Stimulated activated CD4-positive, alpha-beta T cell treated with anti-CD3 and anti-CD28 coated beads, Interleukin-12 subunit alpha, Interleukin-12 subunit beta, amount 100 ng/mL, for 24 hours (primary cell): ENCODE measurements at places on chromosomes 3 and 15.

GRCh38 chr3:135970506-135971116 is 5.1 kb downstream of the PPP2R3A start:
- no peak for DNase-seq

DNA sequence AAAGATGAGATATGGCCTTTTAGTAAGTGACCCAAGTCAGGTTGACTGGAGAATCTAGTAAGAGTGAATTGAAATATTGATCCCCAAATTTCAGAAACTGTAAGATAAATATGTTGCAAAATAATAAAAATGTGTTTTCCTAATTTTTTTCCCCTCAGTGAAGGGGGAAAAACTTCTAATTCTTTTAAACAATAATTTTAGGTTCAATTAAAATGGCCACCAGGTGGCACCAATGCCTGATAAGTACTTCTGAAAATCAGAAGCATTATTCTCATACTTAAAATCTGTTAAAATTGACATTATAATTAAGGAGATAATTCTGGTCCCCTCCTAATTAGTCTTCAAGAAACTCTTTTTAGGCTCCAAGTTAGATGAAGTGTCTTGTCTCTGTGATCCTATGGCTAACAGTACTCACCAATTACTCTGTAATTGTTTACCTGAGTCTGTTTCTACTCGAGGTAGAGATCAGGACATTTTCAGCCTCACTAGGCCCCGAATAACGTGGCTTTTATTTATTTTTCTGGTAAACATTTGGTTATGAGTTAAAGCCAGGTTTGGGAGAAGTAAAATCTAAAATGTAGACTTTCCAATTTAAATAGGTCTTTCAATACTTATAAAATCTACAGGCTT is 52.6 kb downstream of the NMD3 start:
- DNase-seq, result no peak

GRCh38 chr15:55665605-55666227 is 77.2 kb downstream of the PRTG start:
- DNase-seq, result no peak

GRCh38 chr15:77871852-77872371 is 205.6 kb downstream of the TBC1D2B start:
- no peak for DNase-seq

DNA sequence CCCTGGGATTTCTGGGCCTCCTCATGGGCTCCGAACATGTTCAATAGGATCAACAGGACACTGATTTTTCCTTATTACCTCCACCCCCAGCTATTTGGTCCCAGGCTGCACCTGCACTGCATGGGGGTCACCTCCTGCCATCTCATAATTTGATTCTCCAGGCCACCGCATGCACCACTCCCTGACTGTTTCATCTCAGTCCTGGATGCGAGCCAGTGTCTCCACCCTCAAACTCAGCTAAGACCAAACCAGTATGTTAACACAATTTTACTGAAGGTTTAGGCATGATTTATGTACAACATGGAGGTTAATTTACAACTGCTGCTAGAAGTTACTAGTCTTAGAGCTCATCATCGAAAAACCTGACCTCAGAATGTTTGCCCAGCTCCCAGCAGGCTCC is 249.5 kb downstream of the UACA start:
- no peak for DNase-seq

GRCh38 chr3:112138219-112138969 is 5.3 kb upstream of the GCSAM start:
- no peak for DNase-seq

GRCh38 chr3:116669576-116669975 is 40.0 kb upstream of the TUSC7 start:
- no peak for DNase-seq

DNA sequence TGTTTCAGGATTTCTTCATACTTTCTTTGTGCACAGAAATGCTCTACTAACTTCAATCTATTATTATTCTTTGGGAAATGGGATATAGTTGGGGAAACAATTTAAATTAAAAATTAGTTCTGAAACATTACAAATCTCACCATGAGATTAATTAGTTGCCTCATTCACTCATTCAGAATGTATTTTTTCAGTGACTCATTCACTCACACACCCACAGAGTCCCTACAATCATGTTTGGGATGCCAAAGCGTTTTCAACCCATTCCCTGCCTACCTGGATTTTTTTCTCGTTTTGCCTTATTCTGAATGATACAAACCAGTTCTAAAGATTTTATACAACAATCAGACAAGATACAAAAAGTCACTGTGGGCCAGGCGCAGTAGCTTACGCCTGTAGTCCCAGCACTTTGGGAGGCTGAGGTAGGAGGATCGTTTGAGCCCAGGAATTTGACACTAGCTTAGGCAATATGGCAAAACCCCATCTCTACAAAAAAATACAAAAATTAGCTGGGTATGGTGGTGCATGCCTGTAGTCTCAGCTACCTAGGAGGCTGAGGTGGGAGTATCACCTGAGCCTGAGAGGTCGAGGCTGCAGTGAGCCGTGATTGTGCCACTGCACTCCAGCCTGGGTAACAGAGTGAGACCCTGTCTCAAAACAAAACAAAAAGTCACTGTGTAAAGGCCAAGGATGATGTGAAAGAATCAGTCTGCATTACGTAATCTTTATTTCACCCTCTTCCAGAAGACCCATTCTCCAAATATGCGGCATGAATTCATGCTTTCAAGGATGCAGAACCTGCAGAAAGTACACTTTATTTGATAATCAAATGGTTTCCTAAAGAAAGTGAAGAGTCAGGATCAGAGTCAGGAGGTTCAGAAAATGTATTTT is 34.8 kb upstream of the ARHGEF3 start:
- DNase-seq, result no peak

DNA sequence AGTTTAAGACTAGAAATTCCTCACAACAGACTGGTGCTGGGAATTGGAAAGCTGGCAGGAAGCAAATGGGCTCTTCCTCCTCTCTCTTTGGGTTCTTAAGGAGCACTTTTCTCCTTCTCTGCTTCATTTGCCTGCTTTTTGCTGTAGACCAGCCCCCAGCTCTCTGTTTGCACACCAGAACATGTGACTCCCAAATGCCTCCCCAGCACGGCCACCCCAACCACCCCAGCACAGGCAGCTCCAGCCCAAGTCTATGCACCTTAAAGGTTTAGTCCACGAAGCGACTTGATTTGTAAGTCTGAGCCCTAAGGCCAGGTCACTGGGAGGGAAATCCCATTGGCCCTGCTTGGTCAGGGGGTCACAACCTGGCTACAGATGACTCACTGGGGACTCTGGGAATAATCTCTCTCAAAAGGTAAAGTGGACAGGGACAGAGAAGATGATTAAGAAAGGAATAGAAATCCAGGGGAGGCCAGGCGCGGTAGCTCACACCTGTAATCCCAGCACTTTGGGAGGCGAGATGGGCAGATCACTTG is 377.8 kb upstream of the PROK2 start:
- no peak for DNase-seq

GRCh38 chr3:8556473-8556869 is 54.8 kb downstream of the LMCD1 start:
- no peak for DNase-seq

DNA sequence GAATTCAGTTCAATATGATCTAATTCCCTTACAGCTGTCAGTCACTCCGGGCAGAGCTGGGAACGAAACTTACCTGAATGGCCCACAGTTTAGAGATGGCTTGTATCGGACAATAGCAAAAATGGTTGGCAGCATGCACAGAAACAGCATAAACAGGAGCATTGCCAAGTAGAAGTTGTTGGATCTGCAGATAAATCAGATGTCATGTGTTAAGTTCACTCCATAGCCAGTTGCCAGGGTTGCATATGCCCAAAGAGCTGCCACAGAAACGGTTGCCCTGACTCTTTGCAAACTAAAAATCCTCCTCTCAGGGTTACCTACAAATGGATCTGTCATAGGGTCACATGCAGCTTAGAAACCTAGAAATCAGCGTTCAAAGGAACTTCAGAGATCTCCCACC is 15.4 kb upstream of the STARD5 start:
- no peak for DNase-seq
